ENCODE measurements at places on chromosomes 13 and 19.

- no peak for DNase-seq
Observed at GRCh38 chr19:8640402-8641004, 10.1 kb downstream of the NFILZ start.

DNA sequence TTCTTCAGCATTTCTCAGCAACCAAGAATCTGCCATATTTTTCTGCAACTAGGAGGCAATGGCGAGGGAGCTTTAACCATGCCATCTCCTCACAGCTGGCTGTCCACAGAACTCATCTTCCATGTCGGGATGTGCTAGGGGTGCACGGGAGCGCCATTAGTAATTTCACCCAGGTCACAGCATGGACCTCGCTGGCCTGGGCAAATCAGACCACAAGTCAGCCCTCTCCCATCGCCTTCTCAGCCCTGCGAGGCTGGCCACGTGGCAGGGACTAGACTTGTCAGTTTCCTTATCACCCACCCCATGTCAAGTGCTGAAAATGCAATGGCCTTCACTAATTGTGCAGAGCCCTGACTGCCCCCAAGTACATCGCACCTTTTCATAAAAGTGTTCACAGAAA lies 15.7 kb downstream of the COL4A1 start:
- DNase-seq = no peak

DNA sequence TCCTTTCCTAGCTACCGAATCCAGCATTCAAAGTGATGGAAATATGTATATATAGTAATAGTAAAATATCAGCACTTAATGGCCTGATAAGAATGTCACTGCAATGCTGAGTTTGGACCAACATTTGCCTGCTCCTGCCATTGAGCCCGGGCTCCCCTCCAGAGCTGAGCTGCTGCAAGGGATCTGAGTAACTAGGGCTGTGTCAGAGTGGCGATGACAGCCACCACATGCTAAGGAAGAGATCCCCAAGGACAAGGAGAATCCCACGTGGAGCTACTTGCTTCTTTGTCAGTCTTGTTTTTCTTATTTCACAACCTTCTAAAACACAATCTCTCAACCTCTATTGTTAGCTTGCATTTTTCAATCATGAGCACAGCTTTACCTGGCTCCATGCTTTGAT lies 19.5 kb upstream of the ALOX5AP start:
- DNase-seq = no peak

DNA sequence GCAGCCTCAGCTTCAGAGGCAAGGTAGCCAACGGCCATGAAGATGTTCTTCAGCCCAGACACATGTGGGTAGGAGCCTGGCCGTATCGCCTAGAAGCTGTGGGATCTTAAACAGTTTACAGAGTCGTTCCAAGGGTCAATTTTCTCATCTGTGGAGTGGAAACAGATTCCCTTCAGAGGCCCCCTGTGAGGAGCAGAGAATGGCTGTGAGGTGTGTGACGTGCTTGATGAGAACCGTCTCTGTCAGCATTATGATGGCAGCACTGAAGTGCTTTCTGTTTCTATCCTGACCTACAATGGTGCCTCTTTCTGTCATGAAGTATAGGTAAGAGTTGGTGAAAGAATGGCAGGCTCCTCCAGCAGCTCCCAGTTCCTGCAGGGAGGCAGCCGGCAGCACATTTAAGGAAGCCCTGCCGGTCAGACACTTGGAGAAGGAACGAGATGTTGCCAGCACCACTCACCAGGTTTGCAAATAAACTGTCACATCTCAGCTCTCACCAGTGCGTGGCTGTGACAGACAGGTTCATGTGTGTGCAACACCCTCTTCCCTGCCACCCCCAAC lies 277.3 kb downstream of the FOXO1 start:
- DNase-seq = peak; percentile 34

DNA sequence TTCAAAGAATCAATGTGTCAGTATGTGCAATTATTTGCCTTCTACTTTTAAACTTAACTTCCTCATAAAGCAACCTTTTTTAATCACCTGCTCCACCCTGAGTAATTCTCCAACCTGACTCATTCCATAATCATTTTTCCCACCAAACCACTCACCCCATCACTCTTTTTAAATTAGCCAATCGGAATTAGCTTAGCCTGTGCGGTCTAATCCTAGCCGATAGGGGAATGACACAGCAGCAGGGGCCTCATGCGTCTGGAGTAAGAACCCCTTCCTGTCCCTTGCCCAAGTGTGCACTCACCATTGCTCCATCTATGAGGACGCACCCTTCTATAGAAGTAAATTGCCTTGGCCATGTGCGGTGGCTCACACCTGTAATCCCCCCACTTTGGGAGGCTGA lies 27.4 kb upstream of the ZNF83 start:
- no peak for DNase-seq

DNA sequence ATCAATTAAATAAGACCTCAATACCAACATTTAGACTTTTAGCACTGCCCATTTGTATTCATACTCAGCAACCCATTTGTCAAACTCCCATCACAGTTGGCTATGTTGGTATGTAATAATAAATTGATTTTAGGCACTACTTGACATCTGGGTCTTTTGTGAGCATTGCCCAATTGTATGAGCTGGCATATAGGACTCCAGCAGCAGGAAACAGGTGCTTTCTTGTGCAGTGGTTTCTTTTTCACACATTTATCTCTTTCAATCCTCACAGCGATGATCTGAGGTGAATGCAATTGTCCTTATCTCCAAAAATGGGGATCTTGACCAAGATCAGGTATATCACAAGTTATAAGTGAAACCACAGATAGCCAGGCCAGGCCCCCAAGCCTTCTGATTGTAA lies 96.9 kb upstream of the OXGR1 start:
- DNase-seq = no peak

DNA sequence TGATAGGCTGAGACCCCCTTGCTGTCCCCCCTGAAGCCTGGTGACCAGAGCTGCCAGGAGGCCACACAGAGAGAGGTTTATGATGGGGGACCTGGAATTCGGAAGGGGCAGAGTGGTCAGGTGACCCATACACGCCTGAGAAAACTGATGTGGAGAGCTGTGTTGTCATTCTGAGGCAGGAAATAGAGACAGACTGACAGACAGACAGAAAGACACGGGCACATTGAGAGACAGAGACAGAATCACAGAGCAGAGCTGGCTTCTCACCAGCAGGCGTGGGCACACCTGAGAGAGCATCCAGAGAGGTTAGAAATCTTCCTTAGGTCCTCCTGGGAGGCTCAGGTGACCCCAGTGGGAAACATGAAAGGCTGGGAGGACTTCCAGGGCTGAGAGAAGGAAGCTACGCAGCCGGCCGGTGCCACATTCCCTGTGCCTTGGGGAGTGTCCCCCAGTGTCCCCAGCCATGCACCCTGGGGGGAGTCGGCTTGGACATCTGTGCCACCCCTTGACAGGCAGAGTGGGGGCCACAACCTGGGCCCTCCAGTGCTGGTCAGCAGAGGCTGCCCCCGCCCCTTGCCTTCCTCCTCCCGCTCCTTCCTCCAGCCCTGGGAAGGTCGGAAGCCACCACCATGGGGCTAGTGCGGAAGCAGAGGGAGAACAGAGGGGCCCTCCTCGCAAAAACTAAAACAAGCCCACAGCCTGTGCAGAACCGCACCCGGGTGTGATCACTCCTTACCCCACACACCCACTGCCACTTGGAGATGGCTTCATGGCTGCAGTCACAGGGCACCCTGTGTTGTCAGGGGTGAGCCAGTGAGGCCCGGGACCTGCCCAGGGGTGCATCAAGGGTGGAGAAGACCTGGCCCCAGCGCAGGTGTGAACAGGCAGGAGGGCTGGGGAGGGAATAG lies 2.2 kb downstream of the FFAR1 start:
- DNase-seq = no peak

DNA sequence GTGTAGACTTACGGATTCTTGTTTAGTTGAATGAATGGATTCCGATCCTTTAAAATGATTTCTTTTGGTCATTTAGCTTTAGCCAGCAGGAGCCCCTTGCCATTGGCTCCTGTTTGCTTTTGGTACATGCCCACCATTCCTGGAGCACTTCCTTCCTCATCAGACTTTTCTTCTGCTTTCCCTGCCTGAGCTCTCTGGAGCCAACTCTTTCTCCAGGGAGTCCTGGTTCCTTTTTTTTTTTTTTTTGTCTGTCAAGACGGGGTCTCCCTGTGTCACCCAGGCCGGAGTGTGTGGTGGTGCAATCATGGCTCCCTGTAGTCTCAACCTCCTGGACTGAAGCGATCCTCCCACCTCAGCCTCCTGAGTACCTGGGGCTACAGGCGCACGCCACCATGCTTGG lies 37.8 kb downstream of the SMARCA4 start:
- DNase-seq = no peak

DNA sequence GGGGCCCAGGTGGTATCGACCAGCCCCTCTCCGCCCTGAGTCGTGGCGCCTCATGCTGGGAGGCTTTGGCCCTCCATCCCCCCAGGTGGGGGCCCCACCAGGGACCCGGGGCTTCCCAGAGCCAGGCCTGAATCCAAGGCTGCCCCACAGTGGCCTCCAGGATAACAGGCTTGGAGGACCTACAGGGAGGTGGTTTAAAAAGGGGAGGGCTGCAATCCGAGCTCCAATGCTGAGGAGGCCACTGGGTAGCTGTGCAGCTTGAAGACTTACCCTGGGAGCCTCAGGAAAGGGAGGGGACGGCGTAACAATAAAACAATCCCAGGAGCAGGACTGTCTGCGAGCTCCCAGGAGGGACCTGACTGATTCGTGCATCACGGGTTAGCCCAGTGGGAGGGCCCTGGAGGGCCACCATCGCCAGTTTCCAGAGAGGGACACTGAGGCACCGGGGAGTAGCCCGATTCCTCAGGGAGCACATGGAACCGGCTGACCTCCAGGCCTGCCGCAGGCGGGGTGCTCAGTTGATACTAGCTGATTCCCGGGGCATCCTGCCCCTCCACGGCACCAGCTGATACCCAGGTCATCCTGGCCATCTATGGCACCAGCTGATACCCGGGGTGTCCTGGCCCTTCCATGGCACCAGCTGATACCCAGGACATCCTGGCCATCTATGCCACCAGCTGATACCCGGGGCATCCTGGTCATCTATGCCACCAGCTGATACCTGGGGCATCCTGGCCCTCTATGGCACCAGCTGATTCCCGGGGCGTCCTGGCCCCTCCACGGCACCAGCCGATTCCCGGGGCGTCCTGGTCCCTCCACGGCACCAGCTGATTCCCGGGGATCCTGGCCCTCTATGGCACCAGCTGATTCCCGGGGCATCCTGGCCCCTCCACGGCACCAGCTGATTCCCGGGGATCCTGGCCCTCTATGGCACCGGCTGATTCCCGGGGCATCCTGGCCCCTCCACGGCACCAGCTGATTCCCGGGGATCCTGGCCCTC lies 3.7 kb upstream of the C2CD4C start:
- no peak for DNase-seq

GRCh38 chr13:28041031-28041461 lies 52.6 kb upstream of the URAD start:
- no peak for DNase-seq

DNA sequence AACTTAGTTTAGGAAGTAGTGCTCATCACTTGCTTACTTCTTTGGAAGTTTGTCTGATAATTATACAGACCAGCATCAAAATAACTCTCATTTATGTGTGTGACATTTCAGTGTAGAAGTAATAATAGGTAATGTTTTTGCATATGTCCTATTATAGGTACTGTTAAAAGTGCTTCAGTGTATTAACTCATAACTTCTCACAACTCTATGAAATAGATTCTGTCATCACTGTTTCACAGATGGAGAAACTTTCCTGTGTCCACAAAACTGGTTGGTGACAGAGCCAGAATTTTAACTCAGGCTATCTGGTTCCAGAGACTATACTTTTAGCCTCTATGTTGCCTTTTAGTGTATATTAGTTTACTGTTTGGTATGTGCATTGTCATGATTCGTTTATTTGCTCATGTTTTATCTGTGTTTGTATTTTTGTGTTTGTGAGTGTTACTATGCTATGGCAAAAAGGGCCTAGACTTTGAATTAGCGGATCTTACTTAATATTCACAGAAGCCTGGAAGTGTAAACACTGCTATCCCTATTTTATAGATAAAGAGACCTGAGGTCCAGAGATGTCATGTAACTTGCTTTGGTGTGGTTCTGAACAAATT lies 12.7 kb downstream of the LPAR6 start:
- DNase-seq = no peak

DNA sequence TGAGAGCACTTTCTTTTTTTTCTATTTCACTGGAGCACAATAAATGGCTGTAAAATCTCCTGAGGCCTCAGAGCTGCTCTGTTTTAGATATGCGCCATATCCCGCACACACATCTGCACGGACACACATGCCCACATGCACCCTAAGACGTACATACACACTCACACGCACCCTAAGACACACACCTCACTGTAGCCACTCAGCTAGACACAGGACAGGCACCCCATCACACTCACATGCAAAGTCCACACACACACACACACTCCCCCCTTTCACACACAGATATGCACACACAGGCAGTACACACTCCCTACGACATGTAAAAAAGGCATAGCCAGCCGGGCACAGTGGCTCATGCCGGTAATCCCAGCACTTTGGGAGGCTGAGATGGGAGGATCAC lies 8.8 kb downstream of the ELOF1 start:
- no peak for DNase-seq

- DNase-seq = no peak
Observed at GRCh38 chr13:67064920-67065319, 165.2 kb downstream of the PCDH9 start.

- DNase-seq = no peak
Observed at GRCh38 chr13:43374621-43375020, 351.2 kb downstream of the DNAJC15 start.

DNA sequence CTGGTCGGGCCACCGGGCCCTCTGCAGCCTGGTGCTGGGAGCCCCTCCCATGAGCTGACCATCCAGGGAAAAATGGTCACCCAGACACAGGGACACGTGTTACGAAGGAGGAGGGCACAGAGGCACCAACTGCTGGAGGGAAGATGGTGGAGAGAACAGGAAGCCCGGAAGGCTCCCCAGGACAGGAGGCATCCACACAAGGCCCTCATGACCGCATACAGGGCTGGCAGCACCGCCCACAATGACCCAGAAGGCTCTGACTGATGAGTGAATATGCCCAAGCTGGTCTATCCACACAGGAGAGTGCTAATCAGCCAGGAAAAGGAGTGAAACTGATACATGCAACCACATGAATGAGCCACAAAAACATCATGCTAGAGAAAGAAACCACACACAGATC lies 14.0 kb upstream of the TMEM86B start:
- DNase-seq = no peak

DNA sequence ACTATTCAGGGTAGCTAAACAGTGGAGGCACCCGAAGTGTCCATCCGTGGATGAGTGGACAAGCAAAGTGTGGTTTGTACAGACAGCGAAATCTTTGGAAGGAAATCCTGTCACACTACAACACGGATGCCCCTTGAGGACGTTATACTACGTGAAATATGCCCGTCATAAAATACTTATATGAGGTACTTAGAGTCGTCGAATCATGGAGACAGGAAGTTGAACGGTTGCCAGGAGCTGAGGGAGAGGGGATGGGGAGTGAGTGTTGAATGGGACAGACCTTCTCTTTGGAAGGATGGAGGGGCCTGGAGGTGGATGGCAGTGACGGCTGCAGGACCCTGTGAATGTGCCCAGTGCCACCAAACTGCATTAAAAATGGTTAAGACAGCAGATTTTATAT lies 11.6 kb downstream of the ATP4B start:
- no peak for DNase-seq

DNA sequence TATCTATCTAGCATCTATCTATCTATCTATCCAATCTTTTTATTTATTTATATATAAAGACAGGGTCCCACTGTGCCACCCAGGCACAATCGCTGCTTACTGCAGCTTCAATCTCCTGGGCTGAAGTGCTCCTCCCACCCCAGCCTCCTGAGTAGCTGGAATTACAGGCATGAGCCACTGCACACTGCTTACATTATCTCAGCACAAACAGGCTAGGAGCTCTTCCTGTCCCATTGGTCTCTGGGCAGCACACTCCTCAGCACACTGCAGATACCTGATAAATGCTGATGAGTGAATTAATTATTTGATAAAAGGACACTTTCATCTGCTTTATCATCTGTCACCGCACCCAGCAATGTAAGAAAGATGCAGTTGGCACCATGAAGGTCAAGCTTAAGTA lies 16.1 kb downstream of the ZNF562 start:
- DNase-seq = no peak
